ENCODE measurements at places on chromosomes 7 and 10.

DNA sequence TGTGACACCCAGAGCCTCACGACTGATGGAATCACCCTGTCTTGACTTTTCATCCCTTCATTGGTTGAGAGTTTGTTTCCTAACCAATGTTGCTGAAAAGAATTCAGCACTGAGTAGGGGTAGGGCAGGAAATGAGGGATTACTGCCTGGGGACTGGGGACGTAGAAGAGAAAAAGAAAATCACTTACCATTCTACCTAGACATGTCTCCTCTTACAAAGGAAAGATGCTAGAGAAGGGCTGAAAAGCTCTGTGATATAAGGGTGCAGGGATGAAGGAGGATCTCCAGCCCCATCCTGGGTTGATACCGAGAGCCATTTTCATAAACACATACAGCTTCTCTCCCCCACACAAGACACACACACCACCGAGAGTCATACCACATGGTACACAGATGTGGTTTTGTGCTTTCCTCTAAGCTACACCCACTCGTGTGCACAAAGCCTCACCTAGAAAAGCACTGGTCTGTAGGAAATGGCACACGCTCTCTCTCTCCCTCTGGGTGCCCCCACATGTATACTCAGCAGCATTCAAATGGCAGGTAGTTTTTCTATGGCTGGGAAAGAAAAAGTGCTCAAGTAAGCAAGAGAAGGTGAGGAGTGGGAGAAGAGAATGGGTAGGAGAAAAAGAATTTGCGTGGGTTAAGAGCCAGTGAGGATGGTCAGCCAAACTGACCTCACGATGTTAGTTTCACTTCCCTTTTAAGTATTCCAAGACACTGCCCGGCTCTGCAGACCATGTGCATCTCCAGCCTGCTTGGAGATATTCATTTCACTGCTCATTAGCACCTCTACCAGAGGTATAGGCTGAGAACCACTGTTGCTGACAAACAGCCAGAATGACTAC, 85.8 kb downstream of the CALD1 start:
- peak; percentile 30 for DNase-seq

DNA sequence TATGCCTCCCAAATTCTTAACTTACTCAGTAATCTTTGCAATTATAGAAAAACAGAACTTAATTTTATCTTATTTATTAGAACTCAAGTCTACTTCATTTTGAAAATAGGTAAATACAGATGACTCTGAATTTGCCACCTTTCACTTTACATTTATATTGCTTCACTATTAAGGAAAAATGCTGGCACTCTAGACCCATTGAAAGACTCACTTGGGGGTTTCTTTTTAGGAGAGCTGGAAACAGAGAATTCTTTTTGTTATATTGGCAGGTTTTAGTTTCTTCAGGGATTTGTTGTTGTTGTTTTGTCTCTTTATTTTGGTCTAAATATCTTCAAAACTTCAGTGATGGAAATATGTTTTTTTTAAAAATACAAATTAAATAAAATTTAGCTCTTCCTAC, 111.1 kb downstream of the RUNDC3B start:
- DNase-seq, result no peak

GRCh38 chr7:21948364-21948763, 2.7 kb upstream of the CDCA7L start:
- no peak for DNase-seq

GRCh38 chr7:94395141-94396036, 694 bp downstream of the COL1A2 start:
- peak; percentile 62 for DNase-seq

DNA sequence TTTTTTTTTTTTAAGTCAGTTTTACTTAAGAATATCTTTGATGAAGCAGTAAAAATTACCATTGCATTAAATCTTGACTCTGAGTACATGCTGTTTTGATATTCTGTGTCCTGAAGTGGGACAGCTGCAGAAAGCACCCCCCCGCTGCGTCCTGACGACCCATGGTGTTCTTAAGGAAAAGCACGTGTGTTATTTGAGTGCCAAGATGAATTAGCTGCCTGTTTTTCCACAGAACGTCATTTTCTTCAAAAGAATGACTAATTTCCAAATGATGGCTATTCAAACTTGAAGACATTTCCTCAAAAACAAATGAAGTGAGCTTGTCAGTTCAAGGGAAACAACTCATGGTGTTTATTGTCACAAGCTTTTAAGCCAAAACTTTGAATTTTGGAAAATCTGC, 45.9 kb downstream of the CREM start:
- no peak for DNase-seq

GRCh38 chr10:45557275-45557905, 115.2 kb downstream of the ZFAND4 start:
- no peak for DNase-seq

DNA sequence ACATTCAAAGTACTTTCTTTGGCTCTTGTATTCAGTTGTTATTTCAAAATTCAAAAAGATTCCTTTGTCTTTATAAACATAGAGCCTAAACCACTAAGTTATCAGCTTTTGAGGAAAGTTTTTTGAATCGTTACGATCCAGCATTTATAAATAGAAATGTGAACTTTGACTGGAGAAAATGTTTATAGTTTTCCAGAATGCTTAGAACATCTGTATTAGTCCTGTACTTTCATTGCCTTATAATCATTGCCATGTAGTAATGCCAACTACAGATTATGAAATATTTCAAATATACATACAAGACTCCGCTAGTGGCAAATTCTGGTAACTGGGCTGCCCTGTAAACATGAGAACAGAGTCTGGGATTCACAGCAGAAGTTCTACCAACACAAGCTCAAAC, 191.3 kb upstream of the PRKCQ start:
- no peak for DNase-seq

DNA sequence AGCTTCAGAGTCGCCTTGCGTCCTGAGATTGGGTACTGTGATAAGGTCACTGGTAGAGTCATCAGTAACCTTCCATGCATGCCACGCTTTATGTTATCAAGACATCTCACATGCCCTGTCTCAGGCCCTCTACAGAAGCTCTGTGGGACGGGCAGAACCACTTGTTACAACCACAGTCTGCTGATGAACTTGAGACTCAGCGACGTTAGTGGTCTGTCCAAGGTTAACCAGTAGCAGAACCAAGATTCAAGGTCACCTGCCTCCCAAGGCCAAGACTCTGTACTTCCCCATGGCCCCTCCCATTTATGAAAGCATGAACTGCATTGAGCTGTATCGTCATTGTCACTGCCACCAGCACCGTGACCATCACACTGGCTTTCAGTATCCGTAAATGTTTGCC, 15.0 kb downstream of the IQCE start:
- DNase-seq, result no peak

Data from ACHN (cell line).